Foreskin keratinocyte (primary cell): ENCODE measurements at places on chromosomes 6 and 20. TPM values are rescaled to one million over a fixed set of nuclear protein-coding genes. Genes with fewer than 3 reads are reported as not detected.

Gene PNPLA1
- not detected in 2 replicates for total RNA-seq

Gene HAO1
- not detected in 2 replicates for total RNA-seq

- DNase-seq, result no peak
Measured at GRCh38 chr6:125189494-125189893, 35.9 kb downstream of the TPD52L1 start.

- no peak for DNase-seq
Measured at GRCh38 chr20:20430066-20430465, 62.2 kb downstream of the INSM1 start.

- no peak for DNase-seq
Measured at GRCh38 chr20:59786801-59787537, 146.5 kb downstream of the SYCP2 start.

Gene FAM83C
- total RNA-seq, result 2.6 and 3.0 TPM in 2 replicates

- DNase-seq, result no peak
Measured at GRCh38 chr20:1637226-1637625, 17.4 kb upstream of the SIRPB1 start.

- DNase-seq, result no peak
Measured at GRCh38 chr6:83589076-83589475, 76.7 kb downstream of the PRSS35 start.

GRCh38 chr6:63475707-63476106 lies 96.6 kb upstream of the LOC128125822 start:
- no peak for DNase-seq

Gene COL21A1
- 0.11 and 0.78 TPM in 2 replicates for total RNA-seq

- no peak for DNase-seq
Measured at GRCh38 chr6:115717472-115717871, 343.2 kb downstream of the FRK start.

DNA sequence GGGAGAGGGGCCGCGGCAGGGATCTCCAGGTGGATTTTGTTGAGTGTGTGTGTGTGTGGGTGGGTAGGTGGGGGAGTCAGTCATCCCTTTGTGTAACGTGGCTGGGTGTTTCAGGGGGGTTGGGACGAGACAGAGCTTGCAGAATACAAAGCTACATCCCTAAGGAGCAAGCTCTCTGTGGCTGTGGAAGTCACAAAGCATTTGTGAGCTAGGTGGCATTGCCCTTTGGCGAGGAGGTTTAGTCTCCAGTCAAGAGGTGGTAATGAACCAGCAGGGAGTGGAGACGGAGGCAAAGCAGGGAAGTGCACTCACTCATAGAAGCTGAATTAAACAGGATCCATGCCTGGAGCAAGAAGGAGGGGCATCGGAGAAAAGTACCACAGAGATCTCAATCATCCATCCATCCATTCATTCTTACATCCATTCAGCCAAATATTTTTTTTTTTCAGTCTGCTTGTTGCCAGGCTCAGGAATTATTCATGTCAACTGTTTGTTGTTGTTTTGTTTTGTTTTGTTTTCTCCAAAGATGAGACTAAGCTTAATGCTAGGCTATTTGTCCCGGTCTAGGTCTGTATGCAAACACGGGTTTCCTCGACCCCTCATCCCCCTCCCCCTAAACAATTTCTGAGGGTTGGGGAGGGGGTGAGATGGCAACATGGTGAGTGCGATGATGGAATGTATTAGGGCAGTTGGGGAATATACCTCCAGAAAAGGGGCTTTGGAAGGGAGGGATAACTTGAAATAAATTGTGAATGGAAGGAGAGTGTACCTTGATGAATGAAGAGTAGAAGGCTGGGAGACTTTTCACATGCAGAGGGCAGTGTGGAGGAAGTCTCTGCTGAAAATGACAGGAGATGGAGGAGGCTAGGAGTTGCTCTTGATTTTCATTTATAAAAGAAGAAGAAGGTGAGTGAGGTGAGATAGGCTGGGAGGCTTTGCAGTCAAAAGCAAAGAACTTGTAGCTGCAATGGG lies 1.0 kb downstream of the HCRTR2 start:
- no peak for DNase-seq

GRCh38 chr6:88633782-88634181 lies 329.6 kb downstream of the RNGTT start:
- no peak for DNase-seq

- no peak for DNase-seq
Measured at GRCh38 chr20:58179083-58179431, 49.4 kb downstream of the ANKRD60 start.

DNA sequence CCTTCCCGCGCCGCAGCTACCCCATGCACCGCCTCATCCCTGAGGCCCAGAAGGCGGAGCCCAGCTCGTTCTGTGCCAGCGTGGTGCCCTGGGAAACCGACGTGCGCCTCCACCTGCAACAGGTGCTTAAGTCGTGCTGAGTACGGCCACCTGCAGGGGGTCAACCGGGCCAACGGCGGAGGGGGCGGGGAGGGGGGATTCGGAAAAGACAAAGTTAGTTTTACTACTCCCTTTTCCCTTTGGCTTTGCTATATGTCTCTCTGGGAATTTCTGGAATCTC lies 168.9 kb downstream of the CDK19 start:
- DNase-seq, result no peak

Gene BTN1A1
- total RNA-seq, result not detected in 2 replicates

DNA sequence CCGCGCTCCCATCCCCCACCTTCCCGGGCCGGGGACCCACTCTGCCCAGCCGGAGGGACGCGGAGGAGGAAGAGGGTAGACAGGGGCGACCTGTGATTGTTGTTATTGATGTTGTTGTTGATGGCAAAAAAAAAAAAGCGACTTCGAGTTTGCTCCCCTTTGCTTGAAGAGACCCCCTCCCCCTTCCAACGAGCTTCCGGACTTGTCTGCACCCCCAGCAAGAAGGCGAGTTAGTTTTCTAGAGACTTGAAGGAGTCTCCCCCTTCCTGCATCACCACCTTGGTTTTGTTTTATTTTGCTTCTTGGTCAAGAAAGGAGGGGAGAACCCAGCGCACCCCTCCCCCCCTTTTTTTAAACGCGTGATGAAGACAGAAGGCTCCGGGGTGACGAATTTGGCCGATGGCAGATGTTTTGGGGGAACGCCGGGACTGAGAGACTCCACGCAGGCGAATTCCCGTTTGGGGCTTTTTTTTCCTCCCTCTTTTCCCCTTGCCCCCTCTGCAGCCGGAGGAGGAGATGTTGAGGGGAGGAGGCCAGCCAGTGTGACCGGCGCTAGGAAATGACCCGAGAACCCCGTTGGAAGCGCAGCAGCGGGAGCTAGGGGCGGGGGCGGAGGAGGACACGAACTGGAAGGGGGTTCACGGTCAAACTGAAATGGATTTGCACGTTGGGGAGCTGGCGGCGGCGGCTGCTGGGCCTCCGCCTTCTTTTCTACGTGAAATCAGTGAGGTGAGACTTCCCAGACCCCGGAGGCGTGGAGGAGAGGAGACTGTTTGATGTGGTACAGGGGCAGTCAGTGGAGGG lies 2.8 kb downstream of the SOX4 start:
- DNase-seq, result peak; percentile 46

DNA sequence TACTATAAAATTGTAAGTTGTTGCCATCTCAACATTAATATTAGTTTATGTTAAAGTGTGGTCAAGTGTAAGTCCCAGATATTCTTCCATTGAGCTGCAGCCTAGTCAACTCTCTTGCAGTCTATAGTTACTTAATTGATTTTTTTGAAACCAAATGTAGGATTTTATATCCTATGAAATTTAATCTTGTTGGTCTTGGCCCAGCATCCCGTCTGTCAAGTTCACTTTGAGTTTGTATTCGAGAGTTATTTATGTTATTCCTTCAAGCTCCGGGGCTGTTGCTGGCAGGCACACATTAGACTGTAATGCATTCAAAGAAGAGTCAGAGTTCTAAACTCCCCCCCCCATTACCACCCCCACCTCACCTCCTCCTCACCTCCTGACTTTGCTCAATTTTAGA lies 71.0 kb upstream of the SPACA1 start:
- no peak for DNase-seq

DNA sequence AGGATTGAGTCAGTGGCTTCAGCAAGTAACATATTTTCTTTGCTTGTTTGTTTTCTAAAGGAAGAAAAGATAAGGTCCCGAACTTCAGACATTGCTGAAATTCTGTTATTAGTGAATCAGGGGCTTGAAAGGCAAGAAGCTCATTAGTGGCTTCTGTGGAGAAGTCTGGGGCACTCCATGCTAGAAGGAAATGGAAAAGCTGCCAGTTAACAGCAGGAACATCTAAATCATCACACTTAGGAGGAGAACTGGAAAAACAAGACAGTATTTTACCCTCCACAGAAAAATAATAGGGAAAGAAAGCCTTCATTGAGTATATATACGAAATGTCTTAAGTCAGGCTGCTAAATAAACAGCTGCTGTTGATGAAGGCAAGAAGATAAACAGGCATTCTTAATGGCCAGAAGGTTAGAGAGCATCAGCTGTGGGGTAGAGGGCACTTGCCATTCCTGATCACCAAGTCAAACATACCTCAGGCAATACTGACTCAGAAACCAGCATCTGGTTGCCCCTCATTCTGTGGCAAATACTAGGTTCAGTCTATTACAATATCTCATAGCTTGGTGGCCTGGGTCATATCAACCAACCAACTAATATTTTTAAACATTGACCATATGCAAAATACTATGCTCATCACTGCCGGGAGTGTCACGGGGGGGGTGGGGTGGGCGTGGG lies 143.2 kb upstream of the TENT5A start:
- peak; percentile 22 for DNase-seq
